ENCODE measurements at places on chromosomes 7 and 10. TPM values are rescaled to one million over a fixed set of nuclear protein-coding genes. Genes with fewer than 3 reads are reported as not detected.

Gene VWC2
- total RNA-seq, result 0.22 TPM

Gene SLC18A2
- not detected for total RNA-seq

Gene HACD1
- total RNA-seq, result 47.5 TPM

Gene C10orf53
- not detected for total RNA-seq

Gene TUBAL3
- total RNA-seq, result not detected

Gene CNTNAP2
- total RNA-seq, result not detected

Gene ANXA11
- total RNA-seq, result 145 TPM

Gene STEAP1
- 41.0 TPM for total RNA-seq

Gene LRGUK
- 1.1 TPM for total RNA-seq

Gene LLCFC1
- not detected for total RNA-seq

Gene STEAP2
- total RNA-seq, result 21.2 TPM

Gene VAX1
- total RNA-seq, result not detected

Gene FAM25C
- not detected for total RNA-seq

Gene CYP2E1
- 3.2 TPM for total RNA-seq

Gene SPDYE11
- total RNA-seq, result not detected

Gene GBX1
- total RNA-seq, result not detected

Gene VWDE
- not detected for total RNA-seq

Gene HYAL4
- not detected for total RNA-seq

Gene FOXP2
- 19.2 TPM for total RNA-seq

Gene DCLRE1A
- 3.1 TPM for total RNA-seq

Gene SPAG6
- not detected for total RNA-seq

Gene ADRB1
- 0.34 TPM for total RNA-seq

Gene ANKRD22
- not detected for total RNA-seq

Gene TMEM196
- total RNA-seq, result not detected

Gene PRKG1
- 17.2 TPM for total RNA-seq
